ENCODE measurements at places on chromosomes 5 and 9.

DNA sequence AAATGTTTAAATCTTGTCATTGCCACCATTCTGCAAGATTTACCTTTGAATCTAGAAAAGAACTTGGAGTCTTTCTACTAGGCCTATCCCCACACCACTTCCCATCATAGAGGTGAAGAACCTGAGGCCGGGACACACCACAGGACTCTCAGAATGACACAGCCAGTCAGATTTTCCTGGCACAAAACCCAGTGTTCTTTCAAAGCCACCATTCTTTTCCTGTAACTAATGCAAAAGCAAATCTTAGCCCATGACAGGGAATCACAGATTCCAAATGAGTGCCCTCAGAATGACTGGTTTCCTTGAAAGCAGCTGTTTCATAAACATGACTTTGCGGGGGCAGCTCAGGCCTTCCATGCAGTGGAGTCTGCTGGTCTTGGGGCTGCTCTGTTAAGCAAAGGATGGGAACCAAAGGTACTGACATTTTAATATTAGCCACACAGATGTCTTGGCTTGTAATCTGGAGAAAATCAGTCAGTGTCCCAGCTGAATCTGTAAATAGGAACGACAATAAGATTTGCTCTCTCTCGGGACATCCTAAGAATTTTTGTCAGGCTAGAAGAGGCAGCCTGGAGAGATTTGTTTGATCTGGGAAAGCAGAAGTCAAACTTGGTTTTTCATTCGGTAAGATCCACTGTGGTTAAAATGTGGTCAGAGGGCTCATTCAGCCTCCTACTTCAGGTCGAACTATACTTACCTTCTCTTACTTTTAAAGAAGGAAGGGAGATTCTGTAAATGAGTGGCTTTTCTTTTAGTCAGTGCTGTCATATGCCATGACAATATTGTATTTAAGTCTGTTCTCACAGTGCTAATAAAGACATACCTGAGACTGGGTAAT, 115.1 kb downstream of the PALM2AKAP2 start:
- DNase-seq: no peak

DNA sequence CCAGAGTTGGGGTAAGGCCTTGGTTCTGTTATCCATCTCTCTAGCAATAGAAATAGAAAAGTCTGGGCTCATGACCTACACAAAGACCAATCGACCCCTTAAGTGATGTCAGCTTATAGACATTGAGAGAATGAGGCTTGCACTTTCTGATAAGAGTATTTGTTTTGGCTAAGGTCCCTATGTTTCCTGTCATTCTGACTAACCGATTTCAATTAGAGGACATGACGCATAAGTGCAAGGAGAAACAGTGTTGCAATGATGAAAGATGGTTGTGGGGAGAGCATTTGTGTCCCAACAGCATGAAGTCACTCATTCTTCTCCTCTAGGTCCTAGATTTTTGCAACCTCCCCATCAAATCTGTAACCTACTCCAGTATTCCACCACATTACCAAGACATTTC, 255.1 kb downstream of the MAT2B start:
- no peak for DNase-seq

DNA sequence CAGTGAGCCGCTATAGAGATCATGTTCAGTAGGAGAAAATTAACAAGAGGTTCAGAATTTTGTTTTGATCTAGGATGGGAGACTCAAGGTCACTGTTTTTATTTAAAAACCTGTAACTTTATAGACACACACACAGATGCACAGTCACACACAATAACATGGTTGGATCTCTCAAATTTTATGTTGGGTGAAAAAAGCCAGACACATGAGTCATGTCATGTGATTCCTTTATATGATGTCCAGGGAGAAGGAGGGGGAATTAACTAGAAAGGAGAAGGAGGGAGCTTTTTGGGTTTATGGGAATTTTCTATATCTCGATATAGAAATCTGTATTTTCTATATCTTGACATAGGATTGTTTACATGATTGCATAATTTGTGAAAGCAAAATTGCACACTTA, 17.1 kb downstream of the C6 start:
- DNase-seq: no peak

DNA sequence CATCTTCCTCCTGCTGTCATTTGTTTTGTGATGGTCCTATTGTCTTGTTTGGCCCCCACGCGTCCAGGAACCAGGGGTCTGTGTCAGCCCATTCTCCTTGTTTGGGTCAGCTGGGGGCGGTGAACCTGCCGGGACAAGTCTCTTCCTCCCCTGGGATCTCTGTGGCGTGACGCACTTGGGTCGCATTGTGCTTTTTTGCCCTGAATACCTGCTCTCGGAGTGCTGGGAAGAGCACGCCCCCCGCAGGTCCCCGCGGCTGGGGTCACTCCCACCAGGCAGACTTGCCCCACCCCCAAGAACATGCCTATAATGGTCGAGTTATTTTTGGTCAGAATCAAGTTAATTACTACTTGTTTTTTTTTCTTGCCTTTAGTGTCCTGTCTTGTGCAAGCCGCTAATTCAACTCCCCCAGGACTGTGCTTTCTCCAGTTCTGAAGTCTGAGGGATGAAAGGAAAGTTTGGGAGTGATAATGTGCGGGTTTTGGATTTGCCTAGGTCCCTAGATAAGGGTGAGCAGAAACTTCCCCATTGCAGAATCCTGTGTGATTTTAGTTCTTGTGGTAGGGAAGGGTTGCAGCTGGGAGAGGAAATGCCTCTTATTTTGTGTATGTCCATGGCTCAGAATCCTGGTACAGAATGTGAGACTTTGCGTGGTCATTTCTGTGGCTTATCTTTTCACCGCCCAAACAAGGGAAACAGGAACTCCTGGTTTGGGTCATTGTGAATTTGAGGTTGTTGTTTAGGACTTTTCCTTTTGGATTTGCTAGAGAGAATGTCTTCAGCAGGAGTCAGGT, 789 bp downstream of the ACER2 start:
- DNase-seq: no peak

DNA sequence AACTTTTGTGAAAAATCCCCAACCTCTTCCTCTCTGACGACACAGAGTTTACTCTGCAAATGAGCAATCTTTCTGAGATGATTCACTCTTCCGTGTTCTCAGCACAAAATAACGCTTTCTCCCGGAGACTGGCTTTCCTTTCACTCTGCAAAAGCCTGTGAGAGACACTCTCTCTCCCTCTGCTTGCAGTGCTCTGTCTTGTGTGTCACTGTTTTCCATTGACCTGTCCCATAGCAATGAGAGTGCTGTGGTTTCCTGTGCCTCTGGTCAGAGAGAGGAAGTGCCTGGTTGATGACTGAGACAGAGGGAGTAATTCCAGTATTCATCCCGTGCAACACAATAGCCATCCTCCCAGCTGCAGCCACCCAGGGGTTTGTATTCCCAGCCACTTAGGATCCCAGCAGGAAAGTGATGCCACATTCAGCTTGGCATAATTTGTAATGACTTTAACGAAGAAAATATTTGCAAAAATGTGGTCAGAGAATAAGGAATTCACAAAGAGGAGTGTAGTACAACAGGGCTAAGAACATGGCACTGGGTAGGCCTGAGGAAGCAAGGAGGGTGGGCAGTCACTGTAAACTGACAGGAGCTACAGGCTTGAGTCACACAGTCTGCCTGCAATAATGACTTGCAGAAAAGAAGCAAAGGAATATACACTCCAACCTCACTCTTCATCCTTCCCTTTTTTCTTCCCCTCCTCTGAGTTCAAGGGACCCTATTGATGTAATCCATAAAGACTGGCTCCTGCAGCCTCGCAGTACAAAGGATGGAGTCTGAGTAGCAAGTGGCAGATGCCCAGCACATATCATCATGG, 463.5 kb upstream of the RGMB start:
- DNase-seq: no peak

DNA sequence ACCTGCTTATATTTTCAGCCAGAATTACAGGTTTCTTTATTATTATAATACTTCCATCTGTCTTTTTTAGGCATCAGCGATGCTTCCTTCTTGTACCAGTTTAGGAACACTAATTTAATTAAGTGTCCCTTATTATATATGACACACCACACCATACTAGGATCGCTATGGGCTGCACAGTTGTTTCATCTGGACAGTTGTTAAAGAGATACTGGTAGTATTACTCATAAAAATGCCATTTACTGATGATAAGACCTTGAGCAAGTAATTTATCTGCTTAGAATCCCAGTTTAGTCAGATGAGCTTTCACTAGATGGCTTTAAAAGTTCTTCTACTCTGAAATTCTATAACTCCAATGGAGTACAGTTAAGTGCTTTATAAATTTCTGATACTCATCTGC, 17.1 kb downstream of the ARSK start:
- no peak for DNase-seq

DNA sequence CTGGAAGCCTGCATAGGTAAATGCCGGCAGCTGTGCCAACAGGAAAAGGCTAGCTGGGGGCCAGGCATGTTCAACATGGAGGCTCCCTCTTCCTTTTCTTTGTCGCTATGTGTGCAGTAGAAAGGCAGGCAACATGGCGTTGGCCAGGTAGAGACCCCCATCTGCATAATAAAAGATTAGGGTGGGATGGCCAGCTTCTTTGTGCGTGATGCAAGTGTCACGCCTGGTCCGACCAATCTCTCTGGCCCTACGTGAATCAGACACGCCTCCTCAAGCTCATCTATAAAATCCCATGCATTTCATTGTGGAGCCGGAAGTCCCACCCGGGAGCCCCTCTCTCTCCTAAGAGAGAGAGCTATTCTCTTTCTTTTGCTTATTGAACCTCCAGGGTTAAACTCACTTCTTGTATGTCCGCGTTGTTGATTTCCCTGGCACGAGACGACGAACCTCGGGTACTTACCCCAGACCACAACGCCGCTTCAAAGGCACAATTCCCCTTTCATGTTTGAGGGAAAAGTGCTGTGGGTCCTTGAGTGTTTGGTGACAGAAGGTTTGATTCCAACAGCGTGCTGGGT, 25.0 kb upstream of the C5orf47 start:
- DNase-seq: no peak

Measured in urinary bladder (tissue), 4 donors.